ENCODE measurements at places on chromosomes 7 and 10. TPM values are rescaled to one million over a fixed set of nuclear protein-coding genes. Genes with fewer than 3 reads are reported as not detected.
A peak's percentile ranks its signal among the peaks of the same experiment; 100 is the strongest.

- H3K27ac ChIP-seq: no peak overlapping the region
- DNase-seq: no peak
- no peaks in the 10 kb centered on the region for H3K4me1 ChIP-seq
- no peaks in the 10 kb centered on the region for H3K27me3 ChIP-seq
- no peaks in the 10 kb centered on the region for H3K36me3 ChIP-seq
These were observed 58.9 kb upstream of the C10orf90 start for GRCh38 chr10:126729314-126729870.

DNA sequence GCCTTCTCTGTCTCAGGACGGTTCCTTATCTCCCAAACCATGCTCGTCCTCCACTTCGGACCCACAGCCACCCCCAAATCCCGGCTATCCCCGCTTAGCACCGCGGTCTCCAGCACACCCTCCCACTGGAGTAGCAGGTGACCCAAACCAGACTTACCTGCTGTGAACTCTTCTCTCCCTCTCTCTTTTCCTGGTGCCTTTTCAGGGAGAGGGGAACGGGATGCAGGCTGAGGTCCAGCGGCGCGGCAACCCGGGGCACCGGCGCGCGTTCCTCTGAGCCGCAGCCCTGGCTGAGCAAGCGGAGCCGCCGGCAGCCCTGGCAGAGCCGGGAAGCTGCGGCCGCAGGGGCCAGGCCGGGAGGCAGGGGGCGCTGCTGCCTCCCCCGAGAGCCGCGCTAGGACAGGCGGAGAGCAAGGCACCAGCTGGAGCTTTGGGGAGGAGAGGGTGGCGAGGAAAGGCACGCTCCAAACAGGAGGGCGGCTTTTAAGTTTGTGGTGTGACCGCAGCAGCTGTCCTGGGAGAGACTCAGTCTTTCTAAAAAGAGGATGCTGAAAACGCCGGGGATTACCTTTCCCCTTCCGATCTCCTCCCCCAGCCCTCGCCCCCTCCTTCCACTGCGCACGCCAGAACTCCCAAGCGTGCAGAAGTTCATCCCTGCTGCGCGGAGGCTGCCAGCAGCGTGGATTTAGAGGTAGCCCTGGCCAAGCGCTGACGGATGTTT is at the start of gene SEMA3D:
TSS of gene SEMA3D (minus strand) at position 536 of the 721 bp plus-strand sequence. CDS start 65,165 bp downstream, outside the sequence.
- H3K27me3 ChIP-seq: no peaks in the 10 kb centered on the region
- peak within 1 kb of the TSS; percentile 85 for H3K4me3 ChIP-seq
- H3K27ac ChIP-seq: peak within 1 kb of the TSS; percentile 58
- H3K36me3 ChIP-seq: no peaks in the 10 kb centered on the region
- H3K4me1 ChIP-seq: peaks cover 2% of the 10 kb centered on the region

DNA sequence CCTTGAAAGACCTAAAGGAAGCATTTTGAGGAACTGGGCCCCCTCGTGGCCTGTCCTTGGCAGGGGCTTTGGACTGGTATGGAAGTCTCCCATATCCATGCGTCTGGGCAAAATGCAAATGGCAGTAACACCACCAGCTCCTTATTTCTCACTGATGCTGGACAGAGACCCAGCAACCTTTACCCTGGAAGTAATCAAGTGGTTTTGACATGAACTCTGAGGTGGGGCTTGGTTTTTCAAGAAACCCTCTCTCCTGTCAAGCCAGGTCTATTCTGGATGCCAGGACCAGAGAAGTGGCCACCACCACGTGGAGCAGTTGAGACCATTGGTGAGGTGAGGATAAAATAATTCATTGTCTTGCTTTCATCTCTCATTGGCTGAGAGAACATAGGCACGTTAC is 84.4 kb downstream of the OTUD1 start:
- no peaks in the 10 kb centered on the region for H3K4me1 ChIP-seq
- DNase-seq: no peak
- no peaks in the 10 kb centered on the region for H3K27me3 ChIP-seq
- H3K36me3 ChIP-seq: no peaks in the 10 kb centered on the region
- no peak overlapping the region for H3K27ac ChIP-seq

- H3K27ac ChIP-seq: no peak overlapping the region
- no peaks in the 10 kb centered on the region for H3K36me3 ChIP-seq
- peaks cover 27% of the 10 kb centered on the region for H3K4me1 ChIP-seq
- no peak overlapping the region for H3K4me3 ChIP-seq
- peak; percentile 99 for DNase-seq
These were observed 33.9 kb upstream of the EEPD1 start for GRCh38 chr7:36119005-36119706.

DNA sequence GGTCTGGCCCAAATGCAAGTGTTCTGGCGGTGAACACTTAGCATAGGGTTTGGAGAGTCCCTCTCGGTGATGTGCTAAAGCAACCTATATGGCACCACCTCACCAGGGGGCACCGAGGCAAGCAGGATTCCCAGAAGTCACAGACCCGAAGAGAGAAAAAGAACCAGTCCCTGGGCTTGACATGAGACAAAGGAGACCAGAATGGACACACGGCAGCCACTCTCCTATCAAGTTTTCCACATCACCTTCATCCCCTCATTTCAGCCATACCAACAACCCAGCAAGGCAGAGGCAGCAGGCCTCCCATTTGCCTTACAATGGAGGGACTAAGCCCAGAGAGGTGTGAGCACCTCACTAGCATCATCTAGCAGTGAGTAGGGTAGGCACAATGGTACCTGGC is 19.7 kb downstream of the GPRIN2 start:
- no peak overlapping the region for H3K27ac ChIP-seq
- no peaks in the 10 kb centered on the region for H3K4me1 ChIP-seq
- H3K4me3 ChIP-seq: no peak overlapping the region
- H3K36me3 ChIP-seq: no peaks in the 10 kb centered on the region
- peaks cover 12% of the 10 kb centered on the region for H3K27me3 ChIP-seq
- no peak for DNase-seq

DNA sequence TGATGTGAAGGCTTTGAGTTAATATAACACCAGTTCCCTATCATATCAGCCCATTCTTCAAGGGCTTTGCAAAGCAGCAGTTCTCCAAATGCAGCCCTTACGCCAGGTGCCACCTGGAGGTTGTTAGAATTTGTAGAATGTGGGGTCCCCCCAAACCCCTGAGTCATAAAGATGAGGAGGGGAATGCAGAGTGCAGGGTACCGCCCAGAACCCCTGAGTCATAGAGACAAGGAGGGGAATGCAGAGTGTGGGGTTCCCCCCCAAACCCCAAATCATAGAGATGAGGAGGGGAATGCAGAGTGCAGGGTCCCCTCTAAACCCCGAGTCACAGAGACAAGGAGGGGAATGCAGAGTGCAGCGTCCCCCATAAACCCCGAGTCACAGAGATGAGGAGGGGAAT is 605.8 kb downstream of the PTPRN2 start:
- H3K27ac ChIP-seq: no peak overlapping the region
- no peaks in the 10 kb centered on the region for H3K36me3 ChIP-seq
- no peaks in the 10 kb centered on the region for H3K4me1 ChIP-seq

DNA sequence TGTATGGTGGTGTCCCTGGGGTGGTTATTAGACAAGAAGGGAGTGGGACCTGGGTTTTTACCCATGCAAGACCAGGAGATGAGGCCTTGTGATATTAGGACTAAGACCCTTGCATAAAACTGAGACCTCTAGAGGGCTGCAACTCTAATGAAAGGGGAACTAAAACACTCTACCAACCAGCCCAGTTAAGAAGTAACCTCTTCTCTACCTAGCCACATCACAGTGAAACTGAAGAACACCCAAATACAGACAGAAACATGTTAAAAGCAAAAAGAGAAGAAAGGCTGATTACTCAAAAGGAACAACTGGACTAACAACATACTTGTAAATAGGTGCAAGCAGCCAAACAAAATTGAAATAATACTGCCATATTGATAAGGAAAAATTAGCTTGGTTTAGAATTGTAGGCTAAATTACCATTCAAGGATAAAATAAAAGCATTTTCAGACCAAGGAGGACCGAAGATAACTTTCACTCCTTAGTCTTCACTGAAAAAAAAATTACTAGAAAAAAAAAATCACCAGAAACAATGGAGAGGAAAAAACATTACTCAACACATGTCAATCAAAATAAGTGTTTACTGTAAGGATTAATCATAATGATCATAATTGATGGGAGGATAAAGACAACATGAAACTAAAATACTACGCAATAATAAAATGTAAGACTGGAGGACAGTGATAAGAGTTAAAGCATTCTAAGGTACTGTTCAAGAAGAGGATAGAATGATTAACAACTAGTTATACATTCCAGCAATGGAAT is 27.6 kb downstream of the ERLIN1 start:
- no peak overlapping the region for H3K27ac ChIP-seq
- H3K36me3 ChIP-seq: peaks cover 2% of the 10 kb centered on the region
- H3K27me3 ChIP-seq: no peaks in the 10 kb centered on the region
- no peak for DNase-seq

- H3K36me3 ChIP-seq: no peaks in the 10 kb centered on the region
- DNase-seq: no peak
- no peaks in the 10 kb centered on the region for H3K4me1 ChIP-seq
- no peaks in the 10 kb centered on the region for H3K27me3 ChIP-seq
- no peak overlapping the region for H3K4me3 ChIP-seq
- no peak overlapping the region for H3K27ac ChIP-seq
These were observed 120.2 kb downstream of the PRLHR start for GRCh38 chr10:118475214-118475613.

DNA sequence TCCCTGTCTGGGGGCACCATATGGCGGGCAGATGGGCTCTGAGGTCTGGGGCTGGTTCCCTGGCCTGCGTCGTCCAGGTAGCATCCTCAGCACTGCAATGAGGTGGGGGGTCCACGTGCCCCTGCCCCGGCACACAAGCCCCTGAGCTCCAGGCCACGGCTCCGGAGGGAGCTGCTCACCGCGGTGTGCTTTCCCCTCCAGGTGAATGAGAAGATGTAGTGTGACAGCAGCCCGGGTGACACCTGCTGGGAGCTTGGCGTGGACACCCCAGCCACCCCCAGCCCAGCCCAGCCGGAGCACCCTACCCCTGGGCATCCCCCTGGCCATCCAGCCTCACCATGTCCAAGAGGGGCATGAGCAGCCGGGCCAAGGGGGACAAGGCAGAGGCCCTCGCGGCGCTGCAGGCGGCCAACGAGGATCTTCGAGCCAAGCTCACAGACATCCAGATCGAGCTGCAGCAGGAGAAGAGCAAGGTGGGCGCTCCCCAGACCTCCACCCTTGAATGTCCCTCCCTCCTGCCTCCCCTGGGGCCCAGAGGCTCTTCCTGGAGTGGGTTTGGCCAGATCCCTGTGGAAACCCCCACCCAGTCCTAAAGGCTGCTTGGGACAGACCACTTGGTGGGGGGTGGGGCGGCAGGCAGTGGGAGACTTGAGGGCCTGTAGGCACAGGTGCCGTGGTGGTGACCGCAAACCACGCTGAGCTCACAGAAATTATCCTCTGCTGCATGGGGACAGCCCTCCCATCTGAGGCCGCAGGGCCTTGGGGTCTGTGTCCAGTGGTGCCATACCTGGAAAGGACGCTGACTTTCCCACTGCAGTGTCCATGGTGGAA is 38.9 kb downstream of the JAKMIP3 start:
- H3K4me3 ChIP-seq: no peak overlapping the region
- H3K4me1 ChIP-seq: no peaks in the 10 kb centered on the region
- no peak for DNase-seq
- no peak overlapping the region for H3K27ac ChIP-seq

DNA sequence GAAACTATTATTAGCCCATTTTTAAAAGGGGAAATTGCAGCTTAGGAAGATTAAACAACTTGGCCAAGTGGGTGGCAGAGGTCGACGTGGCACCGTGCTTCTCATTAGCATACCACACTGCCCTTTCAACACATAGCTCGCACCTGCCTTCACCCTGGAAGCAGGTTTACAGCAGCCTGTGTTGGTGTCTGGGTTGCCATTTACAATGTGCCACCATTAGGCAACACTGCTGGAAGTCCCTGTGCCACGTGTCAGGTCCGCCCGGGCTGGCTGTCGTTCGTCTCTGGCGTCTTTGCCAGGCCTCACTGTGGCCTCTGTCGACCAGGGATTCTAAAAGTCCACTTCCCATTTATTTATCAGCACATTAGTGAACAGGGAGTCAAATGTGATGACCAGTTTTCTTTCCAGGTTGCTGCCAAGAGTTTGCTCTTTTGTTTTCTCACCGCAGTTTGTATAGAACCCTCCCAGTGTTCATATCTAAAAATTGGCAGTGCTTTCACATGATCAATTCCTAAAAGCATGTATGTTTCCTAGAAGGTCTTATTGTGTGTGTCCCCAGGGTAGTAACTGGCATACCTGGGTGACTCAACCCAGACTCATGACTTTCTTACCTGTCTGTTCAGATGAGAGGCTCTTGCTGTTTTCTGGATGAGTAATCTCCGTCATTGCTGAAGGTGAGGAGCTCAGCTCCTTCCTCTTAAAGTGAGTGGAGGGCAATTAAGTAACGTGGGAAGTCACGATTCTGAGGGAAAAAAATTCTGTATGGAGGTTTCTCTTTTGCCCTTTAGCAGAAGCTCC is 9.2 kb downstream of the INSIG1 start:
- peaks cover 24% of the 10 kb centered on the region for H3K36me3 ChIP-seq
- no peak overlapping the region for H3K4me3 ChIP-seq
- H3K27me3 ChIP-seq: no peaks in the 10 kb centered on the region
- no peak overlapping the region for H3K27ac ChIP-seq

GRCh38 chr7:131816391-131817007 is 260.1 kb upstream of the PODXL start:
- no peak overlapping the region for H3K27ac ChIP-seq
- no peaks in the 10 kb centered on the region for H3K4me1 ChIP-seq
- H3K36me3 ChIP-seq: no peaks in the 10 kb centered on the region
- H3K4me3 ChIP-seq: no peak overlapping the region
- no peak for DNase-seq

Gene PCLO
- 0.17 TPM for total RNA-seq

Gene GOLGA7B
- not detected for total RNA-seq

Gene WNT8B
- total RNA-seq: not detected

Gene MYO1G
- total RNA-seq: under 0.01 TPM

Gene STAG3
- total RNA-seq: 0.50 TPM

Gene OIT3
- total RNA-seq: under 0.01 TPM

Gene CYP3A5
- total RNA-seq: 12.4 TPM

Gene CCDC71L
- total RNA-seq: 39.1 TPM

Gene ASZ1
- not detected for total RNA-seq

Gene SBDS
- 80.9 TPM for total RNA-seq
